ENCODE measurements at places on chromosomes 11 and 22. TPM values are rescaled to one million over a fixed set of nuclear protein-coding genes. Genes with fewer than 3 reads are reported as not detected.
A peak's percentile ranks its signal among the peaks of the same experiment; 100 is the strongest.

GRCh38 chr11:65414776-65415498 lies 7.7 kb upstream of the NEAT1 start:
- DNase-seq, result no peak

GRCh38 chr11:133911171-133911570 lies 45.6 kb downstream of the IGSF9B start:
- no peak for DNase-seq

DNA sequence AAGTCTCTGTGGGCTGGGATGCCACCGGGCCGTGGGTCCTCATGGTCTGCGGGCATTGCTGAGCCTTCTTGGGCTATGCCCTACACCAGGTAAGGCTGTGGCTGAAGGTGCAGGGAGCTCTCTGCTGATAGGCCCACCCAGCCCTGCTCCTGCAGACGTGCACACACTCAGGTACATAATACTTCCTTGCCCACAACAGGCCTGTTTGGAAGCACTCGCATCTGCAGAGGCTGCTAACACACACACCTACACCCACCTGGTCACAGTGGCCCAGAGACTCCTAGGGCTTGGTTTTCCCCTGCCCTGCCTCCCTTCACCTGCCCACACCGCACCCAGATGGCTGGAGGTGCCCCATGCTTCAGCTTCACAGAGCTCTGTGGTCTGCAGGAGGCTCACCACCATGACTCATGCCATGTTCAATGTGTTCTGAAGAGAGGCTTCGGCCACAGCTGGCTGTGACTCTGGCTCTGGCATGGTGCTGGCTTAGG lies 72.8 kb upstream of the KCNQ1OT1 start:
- peak; percentile 10 for DNase-seq

DNA sequence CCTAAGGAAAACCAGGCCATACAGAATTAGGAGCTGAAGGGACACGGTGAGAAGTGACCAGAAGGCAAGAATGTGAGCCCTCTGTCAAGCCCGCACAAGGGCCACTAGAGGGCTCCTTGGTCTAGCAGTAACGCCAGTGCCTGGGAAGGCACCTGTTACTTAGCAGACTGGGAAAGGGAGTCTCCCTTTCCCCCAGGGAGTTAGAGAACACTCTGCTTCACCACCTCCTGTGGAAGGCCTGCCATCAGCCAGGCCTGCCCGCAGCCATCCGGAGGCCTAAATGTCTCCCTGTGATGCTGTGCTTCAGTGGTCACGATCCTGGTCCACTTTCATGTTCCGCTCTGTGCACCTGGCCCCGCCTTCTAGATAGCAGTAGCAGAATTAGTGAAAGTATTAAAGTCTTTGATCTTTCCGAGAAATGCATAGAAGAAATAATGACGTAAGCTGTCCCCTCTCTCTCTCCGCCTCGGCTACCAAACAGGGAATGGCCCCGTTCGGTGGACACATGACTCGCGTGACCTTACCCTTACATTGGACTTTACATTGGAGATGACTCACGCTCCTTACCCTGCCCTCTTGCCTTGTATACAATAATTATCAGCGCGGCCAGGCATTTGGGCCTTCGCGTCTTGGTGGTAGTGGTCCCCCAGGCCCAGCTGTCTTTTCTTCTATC lies 10.7 kb upstream of the GSTP1 start:
- DNase-seq, result peak; percentile 41

- no peak for DNase-seq
These were observed 18.7 kb downstream of the TMPRSS13 start for GRCh38 chr11:117910525-117910924.

DNA sequence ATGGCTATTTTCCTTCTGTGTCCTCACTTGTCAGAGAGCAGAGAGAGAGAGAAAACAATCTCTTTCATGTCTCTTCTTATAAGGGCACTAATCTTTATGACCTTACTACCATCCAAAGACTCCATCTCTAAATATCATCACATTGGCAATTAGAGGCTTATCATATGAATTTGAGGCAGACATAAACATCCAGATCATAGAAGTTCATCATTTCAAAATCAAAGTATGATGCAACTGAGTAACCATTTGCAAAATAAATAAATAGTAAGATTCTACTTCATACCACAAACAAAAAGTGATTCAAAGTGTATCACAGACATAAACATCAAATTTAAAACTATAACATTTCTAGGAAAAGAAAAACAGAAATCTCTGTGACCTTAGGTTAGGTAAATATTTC lies 504.7 kb upstream of the ARHGAP42 start:
- no peak for DNase-seq

The SERPING1 gene
- not detected for total RNA-seq

The TYR gene
- not detected for total RNA-seq

The KRTAP5-9 gene
- 0.35 TPM for total RNA-seq

The DDX10 gene
- total RNA-seq, result 27.4 TPM
